ENCODE measurements at places on chromosomes 5 and 9.
A peak's percentile ranks its signal among the peaks of the same experiment; 100 is the strongest.

DNA sequence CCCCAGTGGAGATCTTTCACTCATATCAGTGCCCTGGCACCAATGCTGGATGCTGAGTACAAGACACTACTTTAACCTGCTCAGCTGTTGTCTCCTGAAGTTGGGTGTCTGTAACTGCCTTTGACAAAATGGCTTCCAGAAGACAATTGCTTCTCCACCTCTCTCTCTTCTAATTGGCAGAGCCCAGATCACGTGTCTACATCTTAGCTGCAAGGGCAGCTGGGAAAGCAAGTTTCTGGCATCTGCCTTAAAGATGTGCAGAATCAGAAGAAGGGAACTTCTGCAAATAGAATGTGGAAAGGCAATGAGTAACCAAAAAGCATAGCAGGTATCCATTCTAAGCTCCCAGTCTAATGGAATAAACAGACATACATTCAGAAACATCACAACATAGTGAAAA is 81.1 kb downstream of the PDZD2 start:
- no peak for DNase-seq

GRCh38 chr9:5510989-5511388 is 658 bp downstream of the PDCD1LG2 start:
- no peak for DNase-seq

DNA sequence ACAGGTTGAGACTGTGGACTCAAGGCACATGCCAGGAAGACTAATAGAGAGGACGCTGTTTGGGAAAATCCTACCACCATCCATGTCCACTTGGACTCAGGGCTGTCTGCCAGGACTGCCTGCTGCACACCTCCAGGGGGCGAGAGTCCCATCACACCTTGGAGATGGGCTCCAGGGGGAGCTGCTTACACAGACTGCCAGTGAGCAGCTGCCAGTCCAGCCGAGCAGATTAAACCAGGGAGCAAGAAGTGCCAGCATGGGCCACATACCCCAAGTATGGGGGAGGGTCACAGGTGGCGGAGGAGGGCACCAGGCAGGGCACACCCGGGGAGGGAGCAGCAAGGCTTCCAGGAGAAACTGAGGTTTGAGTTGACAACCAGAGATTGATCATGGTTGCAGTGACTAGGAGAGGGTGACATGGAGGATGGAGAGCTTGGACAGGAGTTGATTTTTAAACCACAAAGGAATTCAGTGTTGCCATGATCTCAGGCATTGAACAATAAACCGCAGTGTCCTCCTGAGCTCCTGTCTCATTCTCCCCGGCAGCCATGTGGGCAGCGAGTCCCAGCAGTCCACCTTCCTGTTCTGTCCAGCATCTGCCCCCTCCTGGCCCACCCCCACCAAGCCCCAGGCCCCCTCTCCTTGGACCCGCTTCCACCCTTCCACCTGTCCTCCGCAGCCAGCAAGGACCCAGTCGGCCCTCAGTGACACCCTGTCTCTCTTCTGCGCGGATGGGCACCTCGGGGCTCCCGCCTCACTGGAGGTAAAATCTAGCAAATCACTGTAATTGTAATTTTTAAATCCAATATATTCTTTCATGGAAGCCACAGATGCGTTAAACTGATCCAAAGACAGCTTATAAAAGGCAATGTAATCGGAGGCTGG is 3.1 kb upstream of the VAV2 start:
- no peak for DNase-seq

DNA sequence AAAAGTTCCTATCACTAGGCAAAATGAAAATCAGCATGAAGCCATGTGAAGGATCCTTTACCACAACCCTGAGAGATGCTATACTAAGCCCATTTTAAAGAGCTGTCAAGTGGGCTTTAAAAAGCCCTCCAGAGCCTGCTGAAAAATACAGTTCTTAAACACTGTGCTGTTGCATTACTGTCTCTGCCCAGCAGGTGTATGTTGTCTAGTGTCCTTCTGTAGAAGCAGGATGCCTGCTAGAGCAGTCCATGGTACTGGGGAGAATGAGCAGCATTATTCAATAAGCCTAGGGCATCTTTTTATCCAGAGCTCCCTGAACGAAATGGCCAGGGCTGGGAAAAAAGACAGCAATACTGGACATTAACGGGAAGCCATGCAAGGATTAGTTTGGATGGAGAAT is 126.2 kb upstream of the PLCXD3 start:
- no peak for DNase-seq

- DNase-seq: no peak
These were observed 2.2 kb downstream of the GFPT2 start for GRCh38 chr5:180350711-180351465.

- DNase-seq: no peak
These were observed 17.4 kb downstream of the DNAJA1 start for GRCh38 chr9:33042473-33042872.

- no peak for DNase-seq
These were observed 5.1 kb upstream of the PTBP3 start for GRCh38 chr9:112338561-112338960.

- no peak for DNase-seq
These were observed 513.4 kb downstream of the CSNK1G3 start for GRCh38 chr5:124025306-124025845.

- no peak for DNase-seq
These were observed at the start of gene CD14 for GRCh38 chr5:140633021-140633471. CD14 (minus strand) TSS chr5:140633175; CDS start chr5:140633071, 104 bp downstream.

DNA sequence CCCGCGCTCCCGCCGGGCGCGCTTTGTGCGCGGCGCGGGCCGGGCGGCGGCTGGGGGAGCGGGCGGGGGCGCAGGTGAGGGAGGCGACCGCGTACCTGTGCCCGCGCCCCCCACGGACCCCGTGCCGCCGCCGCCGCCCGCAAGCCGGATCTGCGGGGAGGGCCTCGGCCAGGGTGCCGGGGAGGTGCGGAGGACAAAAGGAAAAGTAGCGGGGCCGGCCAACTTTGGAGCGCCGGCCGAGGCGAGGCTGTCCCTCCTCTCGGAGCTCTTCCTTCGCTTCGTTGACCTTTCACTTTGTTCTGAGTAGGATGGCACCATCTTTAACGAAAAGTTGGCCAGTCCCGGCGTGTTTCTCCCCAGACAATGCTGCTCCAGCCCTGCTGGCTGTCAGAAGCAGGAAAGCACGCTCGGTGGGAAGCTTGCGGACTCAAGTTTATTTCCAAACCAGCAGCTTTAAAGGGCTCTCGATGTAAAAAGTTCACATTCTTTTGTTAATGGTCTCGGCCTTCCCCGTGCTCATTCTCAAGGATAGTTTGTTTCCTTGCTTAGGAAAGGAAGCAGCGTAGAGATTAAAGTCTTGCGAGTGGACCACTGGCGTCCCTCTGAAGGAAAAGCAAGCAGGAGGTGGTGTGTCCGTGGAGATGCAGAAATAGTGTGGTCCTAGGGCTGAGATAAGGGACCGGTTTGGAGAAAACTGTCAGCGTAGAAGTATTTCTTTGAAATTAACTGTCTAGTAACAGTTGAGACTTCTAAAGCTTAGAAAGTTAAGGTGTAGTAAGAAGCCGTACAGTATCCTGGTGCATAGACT is 639 bp downstream of the EHMT1 start:
- no peak for DNase-seq

DNA sequence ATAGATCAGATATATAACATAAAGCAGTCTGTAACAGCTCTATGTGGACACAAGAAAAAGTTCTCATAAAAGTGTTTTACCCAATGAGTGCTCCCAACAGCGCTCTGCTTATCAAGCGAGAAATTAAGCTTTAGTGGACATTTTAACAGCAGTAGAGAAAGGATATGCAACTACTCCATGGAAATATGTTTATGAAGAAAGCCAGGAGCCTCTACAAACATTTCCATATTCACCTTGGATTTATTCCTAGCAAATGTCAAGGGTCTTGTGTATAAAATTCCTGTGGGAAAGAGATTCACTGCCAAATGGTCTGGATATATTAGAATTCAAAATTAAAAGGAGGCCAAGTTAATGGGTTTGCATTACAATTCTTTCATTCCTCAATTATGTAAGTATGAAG is 66.5 kb downstream of the DTWD2 start:
- no peak for DNase-seq

- DNase-seq: no peak
These were observed 99.8 kb upstream of the KLF9 start for GRCh38 chr9:70514273-70514672.

DNA sequence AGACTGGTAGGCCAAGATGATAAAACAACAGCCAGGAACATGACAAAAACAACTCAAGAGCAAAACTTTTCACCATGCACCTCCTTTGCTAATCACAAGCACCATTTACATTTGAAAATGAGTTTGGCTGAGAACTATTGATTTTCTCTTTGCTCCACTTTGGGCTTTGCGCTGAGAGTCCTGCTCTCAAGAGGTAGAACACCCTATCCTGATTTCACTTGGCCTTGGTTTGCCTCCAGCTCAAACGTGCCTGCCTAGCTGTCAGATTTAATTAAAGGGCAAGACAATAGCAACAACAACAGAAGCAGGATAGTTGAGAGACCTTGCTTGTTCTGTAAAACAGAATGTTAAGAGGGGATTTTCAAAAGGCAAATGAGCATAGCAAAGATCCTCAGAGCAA is 128.2 kb upstream of the ASTN2 start:
- DNase-seq: no peak

- DNase-seq: no peak
These were observed 4.5 kb upstream of the PLPP6 start for GRCh38 chr9:4657426-4658159.

- no peak for DNase-seq
These were observed 825.9 kb upstream of the GRAMD2B start for GRCh38 chr5:125597338-125597737.

GRCh38 chr5:39446231-39446630 is 21.5 kb upstream of the DAB2 start:
- DNase-seq: no peak

DNA sequence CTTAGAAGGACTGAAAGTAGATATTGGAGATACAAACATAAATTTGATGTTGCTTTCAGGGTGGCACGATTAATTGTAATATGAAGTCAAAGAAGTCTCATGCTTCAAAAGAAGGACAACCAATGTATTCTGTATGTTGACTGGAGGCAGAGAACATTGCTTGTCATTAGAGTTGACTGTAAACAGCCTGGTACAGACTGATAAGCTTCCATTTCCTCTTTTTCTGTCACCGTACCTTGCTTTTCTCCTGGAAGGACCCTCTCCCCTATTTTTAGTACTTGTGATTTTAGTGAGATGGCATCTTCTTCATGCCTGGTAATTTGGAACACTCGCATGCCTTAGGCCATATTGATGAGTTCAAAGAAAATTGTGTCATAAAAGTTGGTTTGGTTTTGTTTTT is 809.4 kb downstream of the PRELID2 start:
- no peak for DNase-seq

DNA sequence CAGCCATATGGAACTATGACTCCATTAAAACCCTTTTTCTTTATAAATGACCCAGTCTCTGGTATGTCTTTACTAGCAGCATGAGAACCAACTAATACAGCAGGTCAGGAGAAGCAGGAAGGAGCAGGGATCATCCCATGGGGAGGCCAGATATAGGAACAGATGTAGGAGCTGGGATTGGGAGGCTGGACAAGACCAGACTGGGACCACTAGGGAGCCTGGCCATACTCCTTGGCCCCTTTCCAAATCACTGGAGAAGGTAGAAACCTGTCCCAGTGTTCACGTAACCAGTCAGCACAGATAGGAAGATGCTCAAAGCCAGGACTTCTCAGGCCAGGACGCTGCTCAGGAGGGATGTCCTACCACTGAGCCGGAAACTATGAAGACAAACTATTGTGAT is 95.5 kb downstream of the LMX1B start:
- DNase-seq: no peak

DNA sequence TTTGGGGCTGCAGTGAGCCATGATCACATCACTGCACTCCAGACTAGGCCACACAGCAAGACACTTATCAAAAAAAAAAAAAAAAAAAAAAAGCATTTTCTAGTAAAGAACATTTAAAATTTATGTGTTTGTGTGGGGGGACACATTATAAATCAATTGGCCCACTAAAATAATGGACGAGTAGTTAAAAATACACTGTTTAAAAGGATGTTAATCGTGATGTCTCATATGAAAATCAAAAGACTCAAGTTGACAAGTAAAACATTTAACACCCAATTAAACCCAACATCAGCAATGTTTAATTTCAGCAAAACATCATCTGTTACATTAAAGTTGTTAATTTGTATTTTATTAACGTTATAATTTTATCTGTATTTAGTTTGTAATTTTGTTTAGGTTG is 152.3 kb downstream of the MAPKAP1 start:
- DNase-seq: no peak

DNA sequence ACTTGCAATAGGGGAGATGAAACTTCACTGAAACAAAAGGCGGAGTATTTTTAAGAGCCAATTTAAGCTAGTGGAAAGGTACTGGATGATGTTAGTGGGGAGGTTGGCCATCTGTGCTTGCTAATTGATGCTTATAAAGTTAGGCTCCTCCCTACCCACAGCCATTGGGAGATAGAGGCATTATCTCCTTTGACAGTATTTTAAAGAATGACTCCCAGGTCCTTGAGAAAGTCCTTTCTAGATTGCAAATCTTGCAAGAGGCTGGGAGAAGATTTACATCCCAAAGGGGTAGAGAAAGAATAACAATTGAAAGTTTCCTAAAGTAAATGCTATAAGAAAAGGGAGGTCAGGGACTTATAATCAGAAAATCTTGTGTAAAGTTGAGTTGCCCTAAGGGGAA is 282.6 kb downstream of the BRINP1 start:
- no peak for DNase-seq

- no peak for DNase-seq
These were observed 77.3 kb downstream of the GAPVD1 start for GRCh38 chr9:125338929-125339328.

- peak; percentile 34 for DNase-seq
These were observed 439.6 kb upstream of the PTGER4 start for GRCh38 chr5:40240111-40240510.

DNA sequence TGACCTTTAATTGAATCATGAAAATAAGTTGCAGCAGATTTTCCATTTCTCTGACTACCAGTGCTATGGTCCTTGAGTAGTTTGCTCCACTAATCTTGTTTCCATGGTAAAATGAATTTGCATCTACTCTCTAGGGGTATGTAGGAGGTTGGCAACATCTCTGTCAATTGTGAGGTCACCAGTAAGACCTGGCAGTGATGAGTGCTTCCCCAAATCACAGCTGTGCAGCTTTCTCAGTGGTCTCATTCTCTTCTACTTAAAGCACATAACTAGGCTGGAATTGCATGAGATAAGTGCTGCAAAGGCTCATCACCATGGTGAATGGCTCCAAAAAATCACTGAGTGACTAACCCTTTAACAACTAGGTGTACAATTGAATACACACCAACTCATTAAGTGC is 36.3 kb downstream of the ADAMTS19 start:
- no peak for DNase-seq

GRCh38 chr5:109931049-109931780 is 241.5 kb downstream of the MAN2A1 start:
- DNase-seq: no peak

- DNase-seq: no peak
These were observed 121.5 kb downstream of the CAMK4 start for GRCh38 chr5:111345731-111346130.

DNA sequence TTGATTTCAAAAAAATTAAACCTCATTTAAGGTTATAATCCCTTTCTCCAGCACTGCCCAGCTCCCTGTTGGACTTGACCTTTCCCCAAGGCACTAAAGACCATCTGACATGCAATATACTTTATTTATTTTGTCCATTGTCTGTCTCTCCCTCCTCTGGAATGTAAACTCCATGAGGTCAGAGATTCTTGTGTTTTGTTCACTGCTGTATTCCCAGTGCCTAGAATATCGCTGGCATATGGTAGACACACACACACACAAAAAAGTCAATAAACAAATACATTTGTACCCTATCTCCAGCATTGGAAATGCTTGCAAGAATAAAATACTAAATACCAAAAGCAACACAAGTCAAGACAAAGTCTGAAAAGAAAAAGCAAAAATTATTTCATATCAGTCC is 17.3 kb upstream of the ARSB start:
- DNase-seq: no peak

- no peak for DNase-seq
These were observed 6.1 kb downstream of the PRRC2B start for GRCh38 chr9:131399972-131400371.
